Endothelial cell (in vitro differentiated cells): ENCODE measurements at places on chromosomes 2 and 18. TPM values are rescaled to one million over a fixed set of nuclear protein-coding genes. Genes with fewer than 3 reads are reported as not detected.

- no peak overlapping the region for H3K27ac ChIP-seq
- H3K4me1 ChIP-seq = no peaks in the 10 kb centered on the region
- H3K4me3 ChIP-seq = no peak overlapping the region
Measured at GRCh38 chr2:199366406-199366805, 91.3 kb downstream of the SATB2 start.

REG1B gene
- total RNA-seq = not detected

DNA sequence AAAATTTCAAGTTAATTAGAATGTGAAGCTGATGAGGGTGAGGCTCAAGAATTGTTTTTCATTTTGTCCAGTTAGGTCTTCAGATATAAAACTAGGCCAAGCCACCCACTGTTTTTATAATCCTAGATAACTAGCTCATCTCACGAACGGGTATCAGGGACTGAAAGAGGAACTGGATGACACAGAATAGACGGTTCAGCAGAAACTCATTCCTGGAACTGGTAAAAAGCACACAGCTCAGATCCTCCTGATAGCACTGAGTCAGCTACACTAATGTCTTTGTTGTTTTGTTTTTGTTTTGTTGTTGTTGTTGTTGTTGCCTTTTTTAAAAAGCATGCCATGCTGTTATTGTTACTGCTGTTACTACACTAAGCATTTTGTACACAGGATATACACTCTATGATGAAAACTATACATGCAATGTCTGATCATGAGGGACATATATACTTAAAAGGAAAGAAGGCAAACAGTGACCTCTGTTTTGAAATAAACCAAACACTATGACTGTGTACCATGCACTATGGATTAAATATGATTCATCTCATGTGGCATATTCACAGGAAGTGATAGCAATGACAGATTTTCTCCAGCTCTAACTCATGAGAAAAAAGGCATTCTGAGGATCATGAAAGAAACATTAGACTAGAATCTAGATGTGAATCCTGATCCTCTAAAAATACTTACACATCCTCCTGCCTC lies 437.6 kb downstream of the NCKAP5 start:
- DNase-seq = no peak
- no peak overlapping the region for H3K27ac ChIP-seq
- H3K36me3 ChIP-seq = no peaks in the 10 kb centered on the region
- peaks cover 3% of the 10 kb centered on the region for H3K27me3 ChIP-seq
- H3K4me1 ChIP-seq = no peaks in the 10 kb centered on the region
- no peak overlapping the region for H3K4me3 ChIP-seq

GAL3ST2 gene
- total RNA-seq = not detected
